ENCODE measurements at places on chromosomes 7 and 10.

DNA sequence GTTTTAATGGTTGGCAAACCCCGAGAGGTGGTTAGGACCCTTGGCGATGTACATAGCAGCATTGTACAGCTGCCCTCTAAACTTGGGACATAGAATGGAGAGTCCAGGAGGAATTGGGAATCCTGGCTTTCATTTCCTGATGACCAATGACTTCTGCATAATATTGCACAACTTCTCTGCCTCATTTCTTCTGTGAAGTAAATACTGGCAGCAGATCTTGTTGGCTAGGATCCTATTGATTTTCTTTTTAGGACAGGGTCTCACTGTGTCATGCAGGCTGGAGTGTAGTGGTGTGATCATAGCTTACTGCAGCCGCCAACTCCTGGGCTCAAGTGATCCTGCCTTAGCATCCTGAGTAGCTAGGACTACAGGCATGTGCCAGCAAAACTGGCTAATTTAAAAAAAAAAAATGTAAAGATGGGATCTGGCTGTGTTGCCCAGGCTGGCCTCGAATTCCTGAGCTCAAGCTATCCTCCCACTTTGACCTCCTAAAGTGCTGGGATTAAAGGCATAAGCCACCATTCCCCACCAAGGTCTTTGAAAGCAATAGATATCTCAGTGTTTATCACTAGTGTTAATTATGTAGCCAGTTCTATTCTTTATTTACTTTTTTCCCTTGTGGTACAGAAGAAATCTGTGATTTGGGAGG lies 58.1 kb downstream of the PODXL start:
- DNase-seq = no peak

- DNase-seq = no peak
Measured at GRCh38 chr7:103474956-103475355, 28.9 kb upstream of the SLC26A5 start.

DNA sequence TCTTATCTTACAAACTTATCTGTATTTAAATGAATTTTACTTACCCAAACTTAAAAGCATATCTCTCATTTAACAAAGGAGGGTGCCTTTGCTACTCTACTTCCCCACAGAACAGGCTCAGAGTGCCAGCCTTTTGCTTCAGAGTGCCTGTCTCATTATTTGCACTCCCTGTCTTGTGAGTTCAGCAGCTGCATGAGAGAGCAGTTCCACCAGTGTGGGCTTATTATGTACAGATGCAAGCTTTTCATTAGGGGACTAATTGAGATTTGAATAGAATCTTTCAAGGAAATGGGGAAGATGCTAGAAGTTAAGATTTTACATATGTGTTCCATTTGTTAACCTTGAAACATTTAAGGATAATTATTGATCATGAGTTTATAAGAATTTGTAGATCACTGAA lies 310.2 kb upstream of the LRRN3 start:
- no peak for DNase-seq

GRCh38 chr7:148623586-148624282 lies 33.2 kb downstream of the C7orf33 start:
- DNase-seq = no peak

- no peak for DNase-seq
Measured at GRCh38 chr10:17744341-17744861, 7.6 kb upstream of the TMEM236 start.

DNA sequence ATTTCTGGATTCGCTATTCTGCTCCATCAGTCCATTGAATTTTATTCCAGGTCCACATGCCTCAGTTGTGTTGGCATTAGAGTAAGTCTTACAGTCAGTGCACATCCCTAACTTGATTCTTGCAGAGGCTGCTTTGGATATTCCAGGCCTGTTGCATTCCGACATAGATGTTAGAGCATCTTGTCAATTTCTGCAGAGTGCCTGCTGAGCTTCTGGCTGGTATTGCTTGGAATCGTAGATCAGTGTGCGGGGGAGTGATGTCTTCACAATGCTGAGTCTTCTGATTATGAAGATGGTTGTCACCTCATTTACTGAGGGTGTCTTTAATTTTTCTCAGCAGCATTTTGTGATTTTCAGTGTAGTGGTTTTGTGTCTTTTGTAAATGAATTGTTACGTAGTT lies 45.2 kb downstream of the INPP5A start:
- DNase-seq = no peak

GRCh38 chr7:120609136-120609753 lies 248.7 kb downstream of the TSPAN12 start:
- no peak for DNase-seq

GRCh38 chr10:95456516-95456915 lies 104.7 kb downstream of the SORBS1 start:
- no peak for DNase-seq

DNA sequence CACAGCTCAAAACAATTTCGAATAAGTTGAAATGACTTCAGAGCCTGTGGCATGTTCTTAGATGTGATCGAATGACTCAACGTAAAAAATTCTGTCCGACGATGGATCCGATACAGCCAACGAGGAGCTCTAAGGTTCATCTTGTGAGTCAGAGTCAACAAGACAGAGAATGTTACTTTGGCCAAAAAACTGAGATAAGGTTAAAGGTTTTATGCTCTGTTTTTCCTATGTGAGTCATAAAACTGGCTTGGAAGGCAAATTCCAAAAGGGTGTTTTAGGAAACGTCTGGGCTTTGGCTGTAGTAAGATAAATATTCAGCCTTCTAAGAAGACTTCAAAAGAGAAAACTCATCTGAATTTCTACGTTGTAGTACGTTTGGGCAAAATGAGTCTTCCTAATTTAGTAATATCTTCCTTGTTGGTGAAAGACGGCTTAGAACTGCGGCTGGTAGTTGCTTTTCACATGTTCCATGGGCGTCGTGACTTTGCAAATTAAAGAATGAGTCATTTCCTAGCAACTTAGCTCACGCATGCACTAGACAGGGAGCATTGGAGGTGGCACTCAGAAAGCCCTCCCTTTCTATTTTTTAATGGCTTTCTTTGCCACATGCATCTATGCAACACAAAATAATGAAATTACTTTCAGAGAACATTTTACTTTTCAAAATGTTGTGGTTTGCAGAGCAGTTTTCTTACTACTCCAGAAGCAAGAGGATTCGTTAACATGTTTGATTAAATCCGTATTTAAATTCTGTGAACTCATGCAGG lies 28.2 kb downstream of the PFKP start:
- no peak for DNase-seq

GRCh38 chr10:110444004-110444337 lies 53.7 kb upstream of the DUSP5 start:
- DNase-seq = no peak

GRCh38 chr7:107080099-107080505 lies 35.6 kb downstream of the PRKAR2B start:
- DNase-seq = no peak

DNA sequence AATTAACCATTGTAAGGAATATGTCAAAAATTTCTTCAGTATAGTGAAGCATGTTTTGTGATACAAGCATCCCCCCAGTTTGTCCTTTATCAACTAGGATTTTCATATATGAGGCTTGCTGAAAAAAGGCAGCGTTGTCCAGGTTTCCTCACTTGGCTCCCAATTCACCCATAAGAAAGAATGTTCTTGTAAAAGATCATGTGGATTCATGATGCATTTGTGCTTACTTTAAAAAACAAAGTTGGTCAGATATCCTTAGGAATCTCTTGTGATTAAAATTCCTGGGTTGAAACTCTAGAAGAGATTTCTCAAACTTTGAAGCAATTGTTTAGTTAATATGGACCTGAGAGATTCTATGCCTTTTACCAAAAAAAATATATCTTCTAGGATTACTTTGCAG lies 181.8 kb downstream of the KIAA1217 start:
- DNase-seq = no peak

DNA sequence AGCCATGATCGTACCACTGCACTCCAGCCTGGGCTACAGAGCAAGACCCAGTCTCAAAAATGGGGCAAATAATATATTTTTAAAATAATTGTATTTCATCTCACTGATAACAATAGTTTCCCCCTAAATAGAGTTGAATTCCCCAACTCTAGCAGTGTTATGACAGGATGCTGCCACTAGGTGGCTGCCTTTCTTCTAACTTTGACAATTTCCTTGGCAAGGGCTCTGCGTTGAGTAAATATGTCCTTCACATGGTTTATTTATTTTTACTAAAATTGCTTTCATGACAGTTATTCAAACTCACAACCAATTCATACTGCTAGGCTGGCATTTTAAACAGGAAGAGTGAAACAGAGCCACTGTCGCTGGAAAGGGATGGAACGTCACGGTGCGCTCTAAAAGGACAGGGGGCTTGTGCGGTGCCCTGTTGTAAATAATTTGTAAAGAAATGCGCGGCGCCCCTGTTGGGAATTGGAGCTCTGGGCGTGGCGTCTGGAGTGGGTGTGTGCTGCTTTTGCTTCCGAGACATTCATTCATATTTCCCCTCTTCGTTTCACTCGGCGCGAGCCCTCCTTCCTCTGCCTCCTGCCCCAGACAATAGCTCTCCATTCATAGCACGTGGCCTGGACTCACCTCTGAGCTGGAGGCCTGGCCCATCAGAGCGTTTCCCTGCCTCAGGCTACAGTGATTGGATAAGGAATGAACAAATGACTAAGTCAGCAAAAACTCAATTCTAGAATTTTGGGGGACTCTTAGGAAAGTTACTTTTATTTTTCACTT lies 20.5 kb upstream of the PITRM1 start:
- no peak for DNase-seq

DNA sequence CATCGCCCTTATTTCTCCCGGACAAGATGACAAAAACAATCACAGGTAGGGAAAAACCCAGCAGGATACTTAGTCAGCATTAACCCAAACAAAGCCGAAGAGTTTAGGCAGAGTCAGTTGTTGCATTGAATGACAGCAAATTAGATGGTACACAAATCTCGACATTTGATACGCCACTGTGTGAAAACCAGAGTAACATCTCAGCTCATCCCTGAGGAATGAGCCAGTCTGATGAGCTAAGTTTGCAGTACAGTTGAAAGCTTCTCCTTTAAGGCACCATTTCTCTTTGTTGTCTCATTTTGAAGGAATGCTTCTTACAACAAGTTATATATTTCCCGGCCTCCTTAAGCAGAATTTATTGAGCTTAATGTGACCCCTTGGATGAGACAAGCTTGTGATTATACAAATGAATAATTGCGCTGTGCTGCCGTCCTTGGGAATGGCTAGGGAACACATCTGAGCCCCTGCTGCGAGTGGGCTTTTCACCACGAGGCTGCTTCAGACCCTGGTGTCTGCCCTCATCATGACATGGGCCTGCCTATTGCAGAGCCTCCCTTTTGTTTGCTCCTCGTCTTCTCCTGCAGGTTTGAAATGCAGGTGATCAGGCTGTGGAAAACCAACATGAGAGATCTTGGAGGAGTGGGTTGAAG lies 137.3 kb downstream of the CELF2 start:
- no peak for DNase-seq

GRCh38 chr7:7820409-7820808 lies 102.0 kb upstream of the RPA3 start:
- DNase-seq = no peak

DNA sequence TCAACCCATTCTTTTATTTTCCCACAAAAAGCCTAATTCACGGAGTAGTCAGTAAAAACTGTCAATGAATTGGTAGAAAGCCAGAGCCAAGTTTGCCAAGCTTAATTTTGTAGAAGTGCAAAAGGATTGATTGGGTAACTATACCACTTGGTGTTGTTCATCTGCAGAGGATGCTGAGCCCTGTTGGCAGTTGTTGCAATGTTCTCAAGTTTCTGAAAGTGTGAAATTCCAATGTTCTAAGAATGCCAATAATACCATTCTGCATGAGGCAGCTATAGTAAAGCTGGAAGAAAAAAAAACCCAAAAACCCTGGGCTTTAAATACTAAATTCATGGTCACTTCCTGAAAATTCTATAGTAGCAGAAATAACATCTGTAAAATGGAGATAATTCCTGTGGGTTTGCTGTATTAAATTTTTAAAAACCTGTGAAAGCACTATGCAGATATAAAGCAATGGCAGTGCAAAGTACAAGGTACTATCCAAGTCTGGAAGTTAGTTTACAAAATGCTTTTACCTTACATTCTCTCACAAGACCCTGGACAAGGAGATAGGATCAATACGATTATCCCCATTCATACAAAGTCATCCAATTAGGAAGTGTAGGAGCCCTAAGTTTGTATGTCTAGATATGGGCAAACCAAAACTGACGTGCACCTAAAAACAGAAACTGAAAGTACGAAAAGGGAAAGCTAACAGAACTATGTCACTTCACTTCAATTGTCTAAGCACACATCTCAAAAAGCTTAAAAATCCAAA lies 6.0 kb upstream of the PON1 start:
- no peak for DNase-seq

Data from NCI-H187 (cell line).